ENCODE measurements at places on chromosomes 4 and X. TPM values are rescaled to one million over a fixed set of nuclear protein-coding genes. Genes with fewer than 3 reads are reported as not detected.

DNA sequence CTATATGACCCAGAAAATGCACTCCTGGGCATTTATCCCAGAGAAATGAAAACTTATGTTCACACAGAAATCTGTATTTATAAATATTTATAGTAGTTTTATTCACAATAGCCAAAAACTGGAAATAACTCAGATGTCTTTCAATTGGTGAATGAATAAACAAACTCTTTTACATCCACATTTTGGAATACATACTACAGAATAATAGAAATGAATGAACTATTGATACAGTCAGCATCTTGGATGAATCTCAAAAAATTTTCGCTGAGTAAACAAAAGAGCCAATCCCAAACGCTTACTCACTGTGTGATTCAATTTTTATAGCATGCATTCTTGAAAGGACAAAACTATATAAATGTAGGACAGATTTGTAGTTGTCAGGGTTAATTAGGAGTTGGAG is 75.1 kb upstream of the HTR2C start:
- no peaks in the 10 kb centered on the region for H3K27me3 ChIP-seq
- no peak overlapping the region for H3K4me3 ChIP-seq
- DNase-seq, result no peak
- no peak overlapping the region for H3K27ac ChIP-seq

FAM156B gene
- 24.7 TPM for total RNA-seq

DNA sequence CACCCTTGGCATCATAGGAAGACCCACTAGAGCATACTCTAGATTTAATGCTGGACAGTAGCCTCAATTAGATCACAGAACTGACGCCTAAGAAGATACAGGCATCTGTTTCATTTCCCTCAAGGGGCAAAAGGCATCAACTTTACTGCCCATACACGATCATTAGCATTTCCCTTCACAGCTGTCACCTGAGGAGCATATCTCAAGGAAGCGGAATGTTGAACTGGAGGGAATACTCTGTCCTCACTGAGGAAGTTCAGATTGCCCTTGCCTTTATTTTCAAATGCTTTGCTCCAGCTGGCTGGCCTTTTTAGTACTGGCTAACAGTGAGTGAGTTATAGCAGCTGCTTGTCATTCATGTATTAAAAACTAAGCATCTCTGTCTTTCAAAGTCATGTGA is 508.4 kb upstream of the GALNT7 start:
- DNase-seq, result no peak
- H3K36me3 ChIP-seq, result no peaks in the 10 kb centered on the region
- no peaks in the 10 kb centered on the region for H3K27me3 ChIP-seq
- no peak overlapping the region for H3K27ac ChIP-seq
- no peak overlapping the region for H3K4me3 ChIP-seq

PF4V1 gene
- not detected for total RNA-seq

L1CAM gene
- total RNA-seq, result 5.2 TPM

DNA sequence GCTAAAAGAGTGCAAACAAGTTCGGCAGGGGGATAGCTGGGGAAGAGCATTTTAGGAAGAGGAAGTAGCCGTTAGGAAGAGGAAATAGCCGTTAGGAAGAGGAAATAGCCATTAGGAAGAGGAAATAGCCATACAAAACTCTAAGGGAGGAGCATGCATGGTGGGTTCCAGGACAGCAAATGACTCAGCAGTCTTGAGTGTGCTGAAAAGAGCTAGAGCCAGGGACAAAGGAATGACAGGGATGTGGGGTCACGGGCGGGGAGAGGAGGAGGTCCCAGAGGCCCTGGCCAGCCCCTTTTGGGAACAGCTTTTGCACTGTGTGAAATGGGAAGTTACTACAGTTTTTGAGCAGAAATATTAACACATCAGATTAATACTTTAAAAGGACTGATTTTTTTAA is 882.6 kb downstream of the TRIML1 start:
- H3K27me3 ChIP-seq, result no peaks in the 10 kb centered on the region
- no peak overlapping the region for H3K4me3 ChIP-seq
- no peaks in the 10 kb centered on the region for H3K4me1 ChIP-seq
- H3K36me3 ChIP-seq, result no peaks in the 10 kb centered on the region

DNA sequence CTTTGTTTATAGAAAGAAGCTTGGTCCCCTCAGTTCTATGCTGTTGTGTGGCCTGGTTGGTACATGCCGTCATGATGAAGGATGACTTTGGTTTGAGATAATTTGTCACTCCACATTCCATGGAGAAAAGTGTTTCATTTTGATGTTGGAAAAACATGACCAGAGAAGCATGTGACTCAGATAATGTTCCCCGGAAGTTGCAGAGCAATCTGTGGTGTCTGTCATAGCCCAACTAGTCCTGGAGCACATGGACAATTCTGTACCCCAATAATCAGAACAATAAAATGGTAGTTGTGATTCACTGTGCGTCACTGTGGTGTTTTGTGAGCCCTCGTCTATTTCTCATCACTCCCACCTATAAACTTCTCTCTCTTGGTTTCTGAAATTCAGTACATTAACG is 85.1 kb downstream of the PDK3 start:
- no peak for DNase-seq
- no peaks in the 10 kb centered on the region for H3K36me3 ChIP-seq
- H3K4me3 ChIP-seq, result no peak overlapping the region
- H3K27me3 ChIP-seq, result no peaks in the 10 kb centered on the region
- no peak overlapping the region for H3K27ac ChIP-seq

PABPC1L2A gene
- not detected for total RNA-seq

DUSP21 gene
- total RNA-seq, result not detected

DNA sequence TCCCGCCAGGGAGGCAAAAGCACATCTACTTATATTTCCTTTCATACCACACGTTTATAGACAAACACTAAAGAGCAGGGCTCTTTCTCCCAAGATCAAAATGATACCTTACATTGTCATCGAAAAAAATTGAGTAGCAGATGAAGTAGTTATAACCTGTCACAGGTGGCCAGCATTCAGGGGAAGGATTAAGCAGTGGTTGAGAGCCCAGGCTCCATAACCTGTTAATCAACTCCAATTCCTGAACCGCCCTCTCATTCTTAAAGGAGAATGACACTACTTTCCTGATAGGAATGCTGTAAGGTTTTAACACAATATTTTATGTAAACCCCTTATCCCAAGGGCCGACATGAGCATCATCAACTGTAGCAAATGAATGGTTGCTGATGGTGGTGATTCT is 268.9 kb upstream of the KCNIP4 start:
- no peak overlapping the region for H3K27ac ChIP-seq
- DNase-seq, result no peak
- H3K36me3 ChIP-seq, result no peaks in the 10 kb centered on the region
- H3K4me3 ChIP-seq, result no peak overlapping the region
- no peaks in the 10 kb centered on the region for H3K27me3 ChIP-seq
- no peaks in the 10 kb centered on the region for H3K4me1 ChIP-seq

DNA sequence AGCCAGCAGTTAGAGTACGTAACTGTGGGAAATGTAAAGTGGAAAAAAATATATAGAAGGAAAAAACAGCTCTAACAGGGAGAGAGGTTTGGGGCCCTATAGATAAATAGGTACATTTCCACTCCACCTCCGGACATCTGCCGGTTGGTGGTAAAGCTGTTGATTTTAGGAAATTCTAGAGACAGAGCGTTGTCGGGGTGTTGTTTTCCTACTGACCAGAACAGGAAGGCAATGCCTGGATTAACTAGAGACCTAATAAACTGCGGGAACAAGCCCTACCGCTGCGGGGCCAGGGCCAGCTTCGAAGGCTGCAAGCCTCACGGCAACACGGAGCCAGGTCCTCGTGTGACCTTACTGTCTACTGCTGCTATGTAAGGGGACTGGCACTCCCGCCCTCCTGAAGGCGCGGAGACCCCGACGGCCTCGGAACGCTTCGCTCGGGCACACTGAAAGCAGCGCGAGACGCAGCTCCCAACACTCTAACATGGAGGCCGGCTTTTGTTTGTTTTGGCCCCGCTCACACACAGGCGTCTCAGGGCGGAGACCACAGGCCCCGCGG is 702 bp upstream of the CDKN2AIP start:
- no peaks in the 10 kb centered on the region for H3K27me3 ChIP-seq
- H3K27ac ChIP-seq, result peak overlapping the region; percentile 95
- H3K36me3 ChIP-seq, result no peaks in the 10 kb centered on the region
- DNase-seq, result no peak
- peaks cover 28% of the 10 kb centered on the region for H3K4me1 ChIP-seq
- peak overlapping the region; percentile 44 for H3K4me3 ChIP-seq

DNA sequence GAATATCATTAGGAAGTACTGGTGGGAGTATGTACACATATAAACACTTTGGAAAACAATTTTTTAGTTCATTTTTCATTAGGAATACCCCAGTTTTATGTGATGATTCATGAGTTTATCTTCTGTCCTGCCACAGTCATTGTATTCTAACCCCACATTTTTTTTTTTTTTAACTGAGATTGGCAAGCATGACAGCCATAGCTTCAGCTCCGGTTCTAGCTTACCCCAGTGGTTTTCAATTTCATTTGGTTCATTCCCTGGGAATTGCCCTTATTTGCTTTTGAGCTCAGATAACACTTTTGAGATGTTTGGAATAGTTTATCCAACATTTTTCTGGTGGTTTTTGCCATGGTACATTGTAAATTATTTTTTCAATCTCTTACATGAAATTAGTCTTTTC is 21.0 kb upstream of the FMR1 start:
- no peaks in the 10 kb centered on the region for H3K4me1 ChIP-seq
- DNase-seq, result no peak
- no peaks in the 10 kb centered on the region for H3K27me3 ChIP-seq
- H3K36me3 ChIP-seq, result no peaks in the 10 kb centered on the region
- H3K4me3 ChIP-seq, result no peak overlapping the region

DNA sequence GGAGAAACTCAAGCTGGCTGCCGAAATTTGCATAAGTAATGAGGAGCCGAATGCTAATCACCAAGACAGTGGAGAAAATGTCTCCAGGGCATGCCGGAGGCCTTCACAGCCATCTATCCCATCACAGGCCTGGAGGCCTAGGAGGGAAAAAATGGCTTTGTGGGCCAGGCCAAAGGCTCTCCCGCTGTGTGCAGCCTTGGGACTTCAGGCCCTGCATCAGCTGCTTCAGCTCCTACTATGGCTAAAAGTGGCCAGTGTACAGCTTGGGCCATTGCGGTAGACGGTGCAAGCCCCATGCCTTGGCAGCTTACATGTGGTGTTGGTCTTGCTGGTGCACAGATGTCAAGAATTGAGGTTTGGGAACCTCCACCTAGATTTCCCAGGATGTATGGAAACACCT is 162.6 kb upstream of the FAM47A start:
- no peak overlapping the region for H3K4me3 ChIP-seq
- no peak overlapping the region for H3K27ac ChIP-seq
- no peaks in the 10 kb centered on the region for H3K4me1 ChIP-seq
- DNase-seq, result no peak
- no peaks in the 10 kb centered on the region for H3K36me3 ChIP-seq

DDX53 gene
- not detected for total RNA-seq

PAGE1 gene
- total RNA-seq, result not detected

DNA sequence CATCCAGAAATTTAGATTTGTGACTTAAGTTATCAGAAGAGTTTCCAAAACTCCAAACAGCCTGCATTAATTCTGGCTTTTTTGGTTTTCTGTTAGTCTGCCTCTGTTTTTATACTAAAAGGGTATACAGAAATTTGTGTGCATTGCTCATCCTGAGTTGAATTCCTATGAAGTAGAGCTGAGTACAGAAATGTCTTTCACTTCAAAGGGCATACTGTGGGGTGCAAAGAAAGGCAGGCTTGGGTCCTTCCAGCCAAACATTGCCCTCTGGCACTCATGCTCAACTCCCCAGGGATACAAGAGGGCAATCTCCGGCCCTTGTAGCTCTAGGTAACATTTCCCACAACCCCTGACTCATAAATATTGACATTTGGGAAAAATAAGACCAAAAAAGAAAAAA is 27.6 kb upstream of the TMEM184C start:
- H3K36me3 ChIP-seq, result no peaks in the 10 kb centered on the region
- H3K27ac ChIP-seq, result no peak overlapping the region

DNA sequence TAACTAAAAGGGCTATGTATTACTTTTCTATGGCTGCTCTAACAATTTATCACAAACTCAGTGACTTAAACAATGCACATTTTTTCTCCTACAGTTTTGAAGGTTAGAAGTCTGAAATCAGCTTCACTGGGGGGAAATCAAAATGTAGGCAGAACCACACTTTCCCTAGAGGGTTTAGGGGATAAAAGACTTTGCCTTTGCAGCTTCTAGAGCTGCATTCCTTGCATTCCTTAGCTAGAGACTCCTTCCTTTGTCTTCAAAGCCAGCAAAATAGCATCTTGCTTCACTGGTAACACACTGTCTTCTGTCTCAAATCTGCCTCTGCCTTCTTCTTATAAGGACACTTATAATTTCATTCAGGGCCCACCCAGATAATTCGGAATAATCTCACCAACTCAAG is 152.4 kb upstream of the SPIN4 start:
- no peak overlapping the region for H3K27ac ChIP-seq
- H3K4me3 ChIP-seq, result no peak overlapping the region
- H3K27me3 ChIP-seq, result no peaks in the 10 kb centered on the region
- H3K4me1 ChIP-seq, result no peaks in the 10 kb centered on the region

DNA sequence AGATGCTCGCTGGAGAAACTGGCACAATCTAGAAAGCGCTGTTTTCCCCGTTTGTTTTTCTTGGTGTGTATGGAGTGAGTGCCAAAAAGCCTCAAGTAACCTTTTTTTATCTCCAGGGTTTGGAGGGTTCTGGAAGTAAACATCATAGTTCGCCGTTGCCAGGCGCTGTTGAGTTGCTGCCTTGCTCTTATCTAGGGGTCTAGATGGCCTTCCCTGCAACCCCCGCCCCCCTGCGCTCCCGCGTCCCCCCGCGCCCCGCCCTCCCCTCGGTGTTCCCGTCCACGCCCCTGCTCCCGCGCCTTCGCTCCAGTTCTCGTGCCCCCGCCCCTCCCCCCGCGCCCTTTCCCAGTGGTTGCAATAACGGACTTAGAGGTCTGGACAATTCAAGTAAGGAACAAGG is 555 bp upstream of the GCNA start:
- no peak overlapping the region for H3K4me3 ChIP-seq
- H3K36me3 ChIP-seq, result no peaks in the 10 kb centered on the region
- no peak for DNase-seq
- no peaks in the 10 kb centered on the region for H3K4me1 ChIP-seq
- H3K27ac ChIP-seq, result no peak overlapping the region
- H3K27me3 ChIP-seq, result no peaks in the 10 kb centered on the region

DNA sequence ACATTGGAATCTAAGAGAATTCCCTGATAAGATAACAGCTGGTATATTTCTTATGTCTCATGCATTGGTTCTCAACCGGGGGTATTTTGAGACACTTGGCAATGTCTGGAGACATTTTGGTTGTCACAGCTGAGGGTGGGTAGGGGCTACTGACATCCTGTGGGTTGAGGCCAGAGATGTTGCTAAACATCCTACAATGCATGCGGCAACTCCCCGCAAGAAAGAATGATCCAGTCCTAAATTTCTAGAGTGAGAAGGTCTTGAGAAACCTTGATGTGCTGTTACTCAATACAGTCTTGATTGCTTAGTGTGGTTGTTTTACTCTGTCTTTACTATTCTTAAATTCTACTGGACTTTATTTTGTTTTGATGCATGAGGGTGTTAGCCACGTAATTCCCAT is 287.2 kb downstream of the FRMPD4 start:
- H3K36me3 ChIP-seq, result no peaks in the 10 kb centered on the region
- H3K27ac ChIP-seq, result no peak overlapping the region
- no peak for DNase-seq
- H3K27me3 ChIP-seq, result no peaks in the 10 kb centered on the region

GRCh38 chrX:78957768-78958130 is 12.6 kb downstream of the P2RY10 start:
- H3K27ac ChIP-seq, result no peak overlapping the region
- no peaks in the 10 kb centered on the region for H3K4me1 ChIP-seq
- H3K27me3 ChIP-seq, result no peaks in the 10 kb centered on the region
- no peaks in the 10 kb centered on the region for H3K36me3 ChIP-seq
- no peak for DNase-seq
- H3K4me3 ChIP-seq, result no peak overlapping the region

- H3K36me3 ChIP-seq, result no peaks in the 10 kb centered on the region
- H3K4me3 ChIP-seq, result no peak overlapping the region
- H3K27me3 ChIP-seq, result no peaks in the 10 kb centered on the region
- H3K27ac ChIP-seq, result no peak overlapping the region
- H3K4me1 ChIP-seq, result no peaks in the 10 kb centered on the region
These were observed 62.3 kb downstream of the LNX1 start for GRCh38 chr4:53529025-53529424.

ANXA3 gene
- 43.7 TPM for total RNA-seq
